ENCODE measurements at places on chromosomes 3 and 15.

DNA sequence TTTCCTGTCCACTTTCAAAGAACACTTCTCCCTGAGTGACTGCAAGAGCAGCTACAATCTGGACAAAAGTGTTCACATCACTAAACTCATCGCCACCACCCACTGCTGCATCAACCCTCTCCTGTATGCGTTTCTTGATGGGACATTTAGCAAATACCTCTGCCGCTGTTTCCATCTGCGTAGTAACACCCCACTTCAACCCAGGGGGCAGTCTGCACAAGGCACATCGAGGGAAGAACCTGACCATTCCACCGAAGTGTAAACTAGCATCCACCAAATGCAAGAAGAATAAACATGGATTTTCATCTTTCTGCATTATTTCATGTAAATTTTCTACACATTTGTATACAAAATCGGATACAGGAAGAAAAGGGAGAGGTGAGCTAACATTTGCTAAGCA, 1.8 kb downstream of the CCRL2 start:
- no peak for DNase-seq

- no peak for DNase-seq
Measured at GRCh38 chr3:62007036-62007435, 366.3 kb downstream of the FEZF2 start.

DNA sequence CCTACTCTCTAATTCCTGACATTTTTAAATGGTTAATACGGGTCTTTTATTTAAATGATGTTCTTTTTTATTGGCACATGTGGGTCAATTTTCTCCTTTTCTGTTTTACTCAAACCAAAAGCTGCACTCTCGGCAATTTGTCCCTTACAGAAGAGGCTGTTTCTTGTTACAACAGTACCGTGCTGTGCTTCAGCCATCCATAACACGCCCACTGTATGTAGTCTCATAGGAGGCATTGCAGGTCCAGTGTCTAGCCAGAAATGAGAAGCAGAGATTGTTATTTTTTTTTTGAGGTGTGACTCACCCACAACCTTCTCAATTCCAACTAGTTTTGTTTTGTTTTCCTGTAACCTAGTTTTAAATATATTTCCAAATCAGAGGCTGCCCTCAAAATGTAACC, 164.6 kb downstream of the GMNC start:
- no peak for DNase-seq

DNA sequence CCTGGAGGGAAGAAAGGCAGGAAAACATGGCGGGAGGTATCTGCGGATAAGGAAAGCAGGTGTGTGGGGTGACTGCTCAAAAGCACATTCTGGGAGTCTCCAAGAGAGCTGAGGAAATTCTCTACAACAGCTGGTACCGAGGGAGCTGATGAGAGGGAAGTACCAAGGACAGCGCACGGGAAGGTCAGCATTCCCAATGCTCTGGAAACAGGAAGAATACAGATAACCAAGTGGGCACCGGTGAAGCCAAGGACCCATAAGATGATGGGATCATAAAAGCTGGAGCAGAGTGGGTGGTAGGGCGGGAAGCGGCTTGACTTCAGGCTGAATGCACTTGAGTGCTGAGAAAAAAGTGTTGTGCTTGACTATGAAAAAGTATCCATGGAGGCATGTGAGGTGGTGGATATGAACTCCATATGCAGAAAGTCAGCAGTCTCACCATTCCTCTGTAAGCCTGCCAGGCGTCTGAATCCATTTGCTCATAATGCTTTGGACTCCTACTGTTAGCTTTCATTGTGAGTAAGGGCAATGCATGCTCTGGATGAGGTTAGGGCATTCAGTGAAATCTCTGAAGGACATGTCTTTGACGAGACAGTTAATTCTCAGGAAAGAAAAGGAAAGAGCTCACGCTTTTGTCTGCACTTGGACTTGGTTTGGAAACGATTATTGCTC, 215.5 kb downstream of the NR1D2 start:
- no peak for DNase-seq

DNA sequence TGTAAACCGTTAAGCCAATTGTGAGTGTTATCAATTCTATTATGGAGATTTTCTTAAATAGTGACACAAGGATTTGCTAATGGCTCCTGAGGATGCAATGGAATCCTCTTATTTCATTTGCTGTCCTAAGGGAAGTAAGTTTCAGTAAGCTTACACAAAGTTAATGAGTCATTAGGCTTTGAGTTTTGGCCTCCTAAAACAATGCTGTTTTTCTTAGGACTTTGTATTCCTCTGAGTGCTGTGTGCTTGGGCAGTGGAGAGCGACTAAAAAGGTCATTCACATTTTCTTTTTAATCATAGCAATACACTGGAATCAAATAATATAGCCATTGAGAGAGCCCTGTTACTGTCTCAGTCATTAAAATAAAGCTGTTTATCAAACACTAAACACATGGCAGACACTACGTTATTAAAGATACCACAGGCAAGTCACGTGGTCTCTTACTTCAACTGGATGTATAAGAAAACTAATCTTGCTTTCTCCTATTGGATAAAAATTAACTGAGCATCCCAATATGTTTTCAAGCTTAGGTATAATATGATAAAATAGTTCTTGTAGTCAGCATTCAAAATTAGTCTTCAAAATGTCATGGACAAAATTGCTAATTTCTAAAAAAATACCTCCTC, 290.8 kb downstream of the NLGN1 start:
- no peak for DNase-seq
